ENCODE measurements at places on chromosomes 3 and 15. TPM values are rescaled to one million over a fixed set of nuclear protein-coding genes. Genes with fewer than 3 reads are reported as not detected.

DNA sequence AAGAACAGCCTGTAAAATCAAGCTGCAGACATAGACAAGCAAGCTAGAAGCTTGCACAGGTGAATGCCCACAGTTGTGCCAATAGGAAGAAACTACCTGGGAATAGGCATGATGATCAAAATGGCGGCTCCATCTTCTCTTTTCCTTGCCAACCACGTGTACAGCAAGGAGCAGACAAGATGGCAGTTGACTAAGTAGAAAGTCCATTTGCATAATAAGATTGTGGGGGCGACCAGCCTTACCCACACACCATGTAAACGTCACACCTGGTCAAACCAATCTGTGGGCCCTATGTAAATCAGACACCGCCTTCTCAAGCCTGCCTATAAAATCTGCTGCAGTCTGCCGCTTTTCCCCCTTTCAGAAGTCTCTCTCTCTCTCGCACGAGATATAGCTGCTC is 25.1 kb upstream of the ANKRD34C start:
- DNase-seq, result no peak

GRCh38 chr3:157438194-157438730 is 1.6 kb downstream of the PTX3 start:
- peak; percentile 18 for DNase-seq

DNA sequence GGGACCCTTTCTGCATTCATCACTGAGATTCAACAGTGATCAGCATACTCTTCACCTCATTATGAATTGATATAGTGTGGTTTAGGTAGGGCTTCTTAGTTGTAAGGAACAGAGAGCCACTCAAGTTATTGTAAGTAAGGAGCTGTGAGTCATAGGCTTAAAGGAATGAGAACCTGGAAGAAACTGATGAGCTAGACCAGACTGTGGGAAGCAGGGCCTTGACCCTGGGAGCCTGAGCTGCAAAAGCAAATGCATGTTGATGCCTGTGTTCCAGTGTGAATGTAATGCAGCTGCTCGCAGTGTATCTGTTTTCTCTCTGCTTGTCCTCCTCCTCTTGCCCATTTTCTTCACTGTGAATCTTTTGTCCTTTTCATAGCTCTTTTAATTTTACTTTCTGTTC is 13.6 kb downstream of the ZKSCAN7 start:
- no peak for DNase-seq

- DNase-seq, result no peak
Observed at GRCh38 chr3:58131101-58131825, 79.5 kb downstream of the DNASE1L3 start.

DNA sequence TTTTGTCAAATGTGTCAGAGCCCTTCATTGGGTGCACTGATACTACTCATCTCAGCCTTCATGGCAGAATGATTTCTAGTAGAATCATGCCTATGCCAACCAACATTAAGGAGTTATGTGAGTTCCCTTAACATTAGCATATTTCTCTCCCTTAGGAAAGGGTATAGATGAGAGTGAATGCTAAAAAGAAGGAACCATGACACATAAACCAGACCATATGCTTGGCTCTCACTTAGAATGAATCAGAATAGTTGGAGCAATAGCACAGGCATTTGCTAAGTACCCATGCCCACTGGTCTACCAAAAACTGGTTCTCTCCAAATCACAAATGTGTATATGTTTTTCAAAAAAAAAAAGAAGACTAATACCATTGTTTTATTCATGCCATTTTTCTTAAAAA is 51.1 kb downstream of the STRIT1 start:
- peak; percentile 18 for DNase-seq

DNA sequence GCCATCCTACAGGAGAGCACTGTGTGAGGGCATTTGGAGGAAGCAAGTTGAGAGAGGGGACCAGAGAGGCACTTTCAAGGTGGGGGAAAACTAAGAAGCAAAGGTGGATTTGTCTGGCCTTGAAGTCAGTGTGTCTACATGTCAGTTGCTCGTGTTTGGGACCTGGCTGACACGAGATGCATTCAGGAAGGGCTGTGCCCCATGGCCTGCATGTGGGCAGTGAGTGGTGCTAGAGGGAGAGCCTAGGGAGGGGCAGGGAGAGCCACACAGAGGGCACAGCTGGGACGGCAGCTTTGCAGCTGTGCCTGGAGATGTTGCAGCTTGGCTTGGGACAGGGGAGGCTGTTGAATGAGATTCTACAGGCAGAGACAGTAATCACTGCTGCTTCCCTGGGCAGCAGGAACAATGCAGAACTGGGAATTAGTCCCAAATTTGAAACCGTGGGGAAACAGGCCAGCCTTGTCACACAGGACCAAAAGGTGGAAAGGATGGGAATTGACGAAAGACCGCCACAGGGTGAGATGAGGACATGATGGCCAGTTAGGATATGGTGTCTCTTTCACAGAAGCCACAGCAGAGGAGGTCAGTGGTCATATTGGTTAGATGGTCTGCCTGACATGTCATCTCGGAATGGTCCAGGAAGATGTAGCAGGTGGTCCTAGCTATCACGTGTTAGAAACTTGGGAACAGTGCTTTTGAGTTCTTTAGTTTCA is 10.0 kb downstream of the SEC61A1 start:
- no peak for DNase-seq

DNA sequence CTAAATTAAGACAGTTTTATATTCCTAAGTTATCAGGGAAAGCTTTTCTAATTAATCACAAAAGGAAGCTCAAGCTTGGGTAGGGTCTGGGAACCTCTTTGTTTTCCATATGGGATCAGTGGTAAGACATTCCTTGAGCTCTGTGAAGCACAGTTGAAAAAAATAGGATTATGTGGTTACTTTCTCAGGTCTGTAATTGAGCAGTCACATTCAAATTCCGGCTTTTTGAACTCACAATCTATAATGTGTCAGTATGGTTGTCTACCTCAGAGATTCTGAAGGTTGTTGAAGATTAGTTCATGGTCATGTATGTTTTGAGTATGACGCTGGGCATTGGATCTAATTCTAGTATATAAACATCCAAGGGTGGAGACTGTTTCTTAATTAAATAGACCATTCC is 364.5 kb downstream of the LPP start:
- no peak for DNase-seq

DNA sequence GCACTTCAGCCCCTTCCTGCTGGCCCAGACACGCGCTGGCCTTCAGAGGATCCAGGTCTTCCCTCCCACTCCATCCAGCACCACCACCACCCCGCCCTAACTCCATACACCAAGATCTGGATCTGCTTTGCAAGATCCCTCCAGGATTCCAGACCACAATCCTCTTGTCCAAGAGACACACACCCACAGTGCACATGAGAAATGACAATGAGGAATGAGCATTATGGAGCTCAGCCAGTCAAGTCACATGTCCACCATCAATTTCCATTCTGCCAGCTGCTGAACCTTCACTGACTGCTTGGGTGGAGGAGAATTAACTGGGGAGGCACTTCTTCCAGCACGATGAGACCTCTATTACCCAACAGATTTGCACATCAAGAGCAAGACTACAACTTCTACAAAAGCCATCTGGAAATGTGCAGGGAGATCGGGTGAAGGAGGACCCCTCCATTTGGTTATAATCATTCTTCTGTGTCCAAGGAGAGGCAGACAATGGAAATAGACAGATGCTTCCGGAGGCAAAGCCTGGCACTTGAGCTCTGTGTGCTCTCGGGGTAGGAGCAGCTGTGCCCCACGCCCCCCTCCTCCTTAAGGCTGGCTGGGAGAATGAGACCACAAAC is 12.3 kb upstream of the SPATA12 start:
- DNase-seq, result peak; percentile 2

GRCh38 chr15:67091980-67092677 is 26.7 kb downstream of the SMAD3 start:
- no peak for DNase-seq

DNA sequence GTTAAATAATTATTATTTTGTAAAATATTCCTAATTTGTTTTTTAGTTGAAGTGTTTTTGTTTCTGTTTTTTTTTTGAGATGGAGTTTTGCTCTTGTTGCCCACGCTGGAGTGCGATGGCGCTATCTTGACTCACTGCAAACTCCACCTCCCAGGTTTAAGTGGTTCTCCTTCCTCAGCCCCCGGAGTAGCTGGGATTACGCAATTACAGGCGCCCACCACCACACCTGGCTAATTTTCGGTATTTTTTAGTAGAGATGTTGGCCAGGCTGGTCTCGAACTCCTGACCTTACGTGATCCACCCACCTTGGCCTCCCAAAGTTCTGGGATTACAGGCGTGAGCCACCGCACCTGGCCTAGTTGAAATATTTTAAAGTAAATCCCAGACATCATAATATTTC is 48.7 kb upstream of the GATM start:
- no peak for DNase-seq

DNA sequence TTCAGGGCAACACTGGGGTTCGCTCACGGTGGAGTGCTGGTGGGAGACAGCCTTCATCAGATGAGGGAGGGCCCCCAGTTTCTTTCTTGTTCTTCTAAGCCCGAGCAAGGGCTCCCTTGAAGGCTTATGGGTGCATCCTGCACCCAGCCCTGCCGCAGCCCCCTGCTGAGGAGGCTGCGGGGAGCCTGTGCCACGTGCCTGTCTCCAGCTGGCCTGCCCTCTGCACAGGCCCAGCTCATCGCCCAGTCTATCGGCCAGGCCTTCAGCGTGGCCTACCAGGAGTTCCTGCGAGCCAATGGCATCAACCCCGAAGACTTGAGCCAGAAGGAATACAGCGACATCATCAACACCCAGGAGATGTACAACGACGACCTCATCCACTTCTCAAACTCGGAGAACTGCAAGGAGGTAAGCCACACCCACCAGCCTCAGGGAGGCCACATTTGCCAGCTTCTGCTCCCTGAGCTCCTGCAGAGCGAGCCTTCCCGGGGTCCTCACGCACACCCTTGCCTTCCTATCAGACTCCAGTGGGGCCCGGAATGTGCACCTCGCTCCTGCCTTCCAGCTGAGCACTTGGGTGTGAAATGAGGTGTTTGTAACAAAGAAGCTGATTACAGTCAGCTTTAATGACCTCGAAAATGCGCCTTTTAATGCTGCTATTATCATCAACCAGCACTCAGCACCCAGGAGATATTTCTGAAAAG is 164.3 kb downstream of the NSMCE3 start:
- no peak for DNase-seq

DNA sequence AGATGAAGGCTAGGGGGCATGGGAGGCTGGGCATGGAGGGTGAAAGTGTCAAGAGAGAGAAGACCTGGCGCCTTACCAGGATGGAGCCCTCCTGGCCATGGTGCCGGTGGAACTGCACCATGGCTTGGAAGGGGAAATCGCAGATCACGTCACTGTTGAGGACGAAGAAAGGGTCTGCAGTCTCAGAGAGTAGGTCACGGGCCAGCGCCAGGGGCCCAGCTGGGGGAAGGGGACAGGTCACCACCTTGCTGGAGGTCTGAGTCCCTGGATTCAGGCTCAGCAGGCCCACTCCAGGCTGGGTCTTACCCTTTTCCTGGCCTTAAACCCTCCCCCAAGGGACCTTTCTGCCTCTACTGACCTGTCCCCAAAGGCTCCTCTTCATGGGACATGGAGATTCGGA is 855 bp downstream of the GMPPB start:
- DNase-seq, result no peak

GRCh38 chr3:168973897-168974296 is 689.6 kb downstream of the MECOM start:
- no peak for DNase-seq

GRCh38 chr15:35783203-35783602 is 237.2 kb upstream of the DPH6 start:
- DNase-seq, result no peak

GRCh38 chr3:185744997-185745843 is 79.6 kb downstream of the IGF2BP2 start:
- DNase-seq, result peak; percentile 80

- DNase-seq, result no peak
Observed at GRCh38 chr15:49052662-49053061, 6.4 kb upstream of the SECISBP2L start.

GRCh38 chr15:45399381-45400212 is 21.3 kb upstream of the GATM start:
- DNase-seq, result no peak

DNA sequence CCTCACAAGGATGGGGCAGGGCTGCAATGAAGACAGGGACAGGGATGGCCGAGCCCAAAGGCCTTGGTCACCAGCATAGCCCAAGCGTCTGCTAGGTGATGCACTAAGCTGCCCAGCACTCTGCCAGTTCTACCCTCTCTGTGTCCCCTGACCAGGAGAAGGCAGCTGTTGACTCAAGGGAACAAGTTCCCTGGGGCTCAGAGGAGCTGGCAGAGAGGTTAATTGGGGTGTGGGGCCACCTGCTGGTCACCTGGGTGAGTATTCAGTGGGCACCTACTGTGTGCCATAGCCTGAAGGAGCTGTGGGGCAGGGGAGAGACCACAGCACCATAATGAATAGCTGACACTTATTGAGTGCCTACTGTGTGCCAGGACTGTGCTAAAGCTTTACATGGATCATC is 22.0 kb upstream of the DOCK3 start:
- DNase-seq, result no peak

Gene C2CD4A
- total RNA-seq, result not detected

Gene ACTC1
- not detected for total RNA-seq

Gene TPRG1
- total RNA-seq, result 0.16 TPM

Gene PLCB2
- total RNA-seq, result not detected

Gene DGKG
- total RNA-seq, result 2.6 TPM

All from MG63 (cell line).